Hematopoietic multipotent progenitor cell treated with erythropoietin and hydrocortisone succinate and interleukin-3 and kit ligand, for 17 days (in vitro differentiated cells): ENCODE measurements at places on chromosomes 11 and 22.

- DNase-seq, result no peak
Measured at GRCh38 chr11:86156397-86156955, 87.6 kb upstream of the PICALM start.

GRCh38 chr11:112961146-112961668 is at the start of gene NCAM1:
NCAM1 (plus strand) TSS chr11:112961420.
- DNase-seq, result no peak

- no peak for DNase-seq
Measured at GRCh38 chr22:39518144-39518786, 2.1 kb upstream of the ATF4 start.

DNA sequence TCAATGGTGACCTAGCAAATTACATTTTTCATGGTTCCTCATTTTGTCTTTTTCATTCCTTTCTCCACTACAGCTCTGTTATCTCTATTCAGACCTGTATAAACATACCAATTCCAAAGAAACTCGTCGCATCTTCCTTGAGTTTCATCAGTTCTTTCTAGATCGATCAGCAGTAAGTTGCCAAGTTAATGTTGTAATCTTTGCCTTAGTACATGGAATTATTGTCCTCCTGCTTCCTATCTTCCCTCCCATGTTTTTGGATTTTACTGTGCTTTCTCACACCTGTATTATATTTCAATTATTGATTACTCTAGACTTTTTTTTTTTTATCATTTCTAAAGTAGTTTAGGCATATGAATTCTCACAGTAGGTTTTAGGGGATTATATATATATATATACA is 69.5 kb upstream of the GRIK4 start:
- no peak for DNase-seq

- peak; percentile 44 for DNase-seq
Measured at GRCh38 chr22:17825876-17826550, 51.7 kb upstream of the BID start.

- DNase-seq, result no peak
Measured at GRCh38 chr11:106619320-106619990, 398.8 kb downstream of the GUCY1A2 start.

DNA sequence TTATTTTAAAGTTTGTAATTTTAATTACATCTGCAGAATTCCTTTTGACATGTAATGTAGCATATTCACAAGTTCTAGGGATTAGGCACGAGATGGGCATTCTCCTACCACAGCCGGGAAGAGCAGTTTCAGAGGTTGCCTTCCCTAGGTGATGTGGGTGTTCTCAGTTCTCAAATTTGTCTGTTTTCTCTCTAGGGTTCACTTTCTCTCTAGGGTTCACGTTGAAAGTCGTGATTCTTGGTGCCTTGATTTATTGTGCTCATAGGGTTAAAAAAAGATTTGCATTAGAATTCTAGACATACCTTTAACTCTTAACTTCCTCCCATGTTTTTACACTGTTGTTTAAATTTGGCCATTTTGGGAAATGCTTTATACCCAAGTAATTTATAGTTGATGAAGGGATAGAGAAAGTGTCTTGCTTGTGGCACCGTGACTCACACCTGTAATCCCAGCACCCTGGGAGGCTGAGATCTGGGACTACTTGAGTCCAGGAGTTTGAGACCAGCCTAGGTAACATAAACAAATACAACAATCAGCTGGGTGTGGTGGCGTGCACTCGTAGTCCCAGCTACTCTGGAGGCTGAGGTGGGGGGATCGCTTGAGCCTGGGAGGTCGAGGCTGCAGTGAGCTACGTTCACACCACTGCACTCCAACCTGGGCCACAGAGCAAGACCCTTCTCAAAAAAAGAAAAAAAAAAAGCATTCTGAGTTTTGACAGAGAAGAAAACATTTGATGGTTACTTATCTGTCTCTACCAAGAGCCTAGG is 3.6 kb downstream of the MED15 start:
- DNase-seq, result no peak

DNA sequence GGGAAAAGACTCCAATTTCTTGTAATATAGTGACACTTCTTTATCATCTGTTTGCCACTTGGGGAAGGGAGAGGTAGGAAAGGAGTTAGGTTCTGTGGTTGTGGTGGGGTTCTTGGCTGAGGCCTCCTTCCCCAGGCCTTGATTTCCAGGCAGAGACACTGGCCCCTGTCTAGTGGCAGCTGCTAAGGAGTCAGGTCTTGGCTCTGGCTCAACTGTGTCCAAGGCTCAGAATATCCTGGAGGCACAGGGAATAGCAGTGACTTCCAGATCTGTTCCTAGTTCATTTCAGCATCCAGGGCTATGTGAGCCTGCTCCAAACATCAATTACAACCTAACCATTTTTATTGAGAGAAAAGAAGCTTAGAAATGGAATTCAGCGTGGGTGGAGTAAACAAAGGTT is 29.5 kb downstream of the PPFIBP2 start:
- no peak for DNase-seq

DNA sequence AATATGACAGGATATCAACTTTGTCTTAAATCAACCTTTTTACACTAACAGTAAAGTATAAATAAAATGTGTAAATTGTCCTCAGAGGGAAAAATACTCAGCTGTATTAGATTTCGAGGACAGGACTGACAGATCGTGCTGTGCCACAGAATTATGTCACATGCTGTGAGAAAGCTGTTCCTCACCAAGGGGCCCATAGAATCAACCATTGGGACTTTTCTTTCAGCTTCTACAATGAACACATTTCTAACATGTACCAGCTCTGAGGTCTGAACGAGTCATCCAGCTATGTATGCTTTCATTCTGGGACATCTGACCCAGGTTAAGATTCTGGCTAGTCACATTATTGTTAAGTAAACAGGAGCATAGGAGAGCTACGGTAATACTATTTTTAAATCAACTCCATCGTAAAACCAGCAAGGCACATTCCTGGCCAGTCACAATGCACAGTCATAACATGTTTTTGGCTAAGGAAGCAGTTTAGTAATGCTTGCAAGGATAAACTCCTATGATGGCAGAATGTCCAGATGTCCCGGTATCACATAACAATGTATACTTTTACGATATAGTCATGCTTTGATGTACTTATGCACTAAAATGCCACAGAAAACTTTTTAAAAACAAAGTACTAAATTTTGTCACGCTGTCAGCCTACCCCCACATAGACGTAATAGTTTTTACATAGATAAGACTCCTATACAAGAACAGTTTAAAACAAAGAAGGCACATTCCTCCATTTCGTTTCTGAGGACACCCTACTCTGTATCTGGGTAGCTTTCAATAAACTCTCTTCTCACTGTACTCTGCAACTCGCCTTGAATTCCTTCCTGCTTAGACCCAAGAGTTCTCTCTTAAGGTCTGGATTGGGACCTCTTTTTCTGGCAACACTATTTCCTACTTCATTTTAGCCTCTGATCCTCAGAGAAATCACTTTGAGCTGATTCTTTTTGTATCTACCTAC is 27.4 kb downstream of the ZNF214 start:
- no peak for DNase-seq

GRCh38 chr22:29994027-29994715 is 86.1 kb upstream of the HORMAD2 start:
- peak; percentile 59 for DNase-seq

DNA sequence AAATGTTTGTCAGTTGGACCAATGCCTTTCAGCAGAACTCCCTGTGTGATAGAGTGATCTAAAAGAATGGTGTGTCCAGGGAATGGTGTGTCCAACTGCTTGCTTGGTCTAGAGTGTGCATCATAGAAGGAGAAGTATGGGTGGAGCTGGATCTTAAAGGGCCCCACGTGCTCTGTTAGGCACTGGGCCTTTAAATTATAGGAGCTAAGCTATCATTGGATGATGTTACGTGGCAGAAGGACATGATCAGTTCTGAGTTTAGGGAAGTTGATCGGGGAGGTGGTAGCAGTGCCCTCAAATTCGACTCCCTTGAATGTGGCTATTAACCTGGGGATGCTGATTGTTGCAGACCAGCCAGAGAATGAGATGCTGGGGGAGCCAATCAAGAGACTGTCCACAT is 16.4 kb downstream of the STX3 start:
- no peak for DNase-seq

GRCh38 chr11:83070731-83071566 is 748 bp downstream of the RAB30 start:
- DNase-seq, result peak; percentile 19

- no peak for DNase-seq
Measured at GRCh38 chr11:58493676-58494075, 14.2 kb downstream of the OR5B21 start.

- no peak for DNase-seq
Measured at GRCh38 chr11:78033040-78033439, 10.0 kb upstream of the KCTD14 start.
